Activated gamma-delta T cell treated with Interleukin-2 at 50 U/mL for 16 hours (primary cell): ENCODE measurements at places on chromosomes 4 and X.
A peak's percentile ranks its signal among the peaks of the same experiment; 100 is the strongest.

DNA sequence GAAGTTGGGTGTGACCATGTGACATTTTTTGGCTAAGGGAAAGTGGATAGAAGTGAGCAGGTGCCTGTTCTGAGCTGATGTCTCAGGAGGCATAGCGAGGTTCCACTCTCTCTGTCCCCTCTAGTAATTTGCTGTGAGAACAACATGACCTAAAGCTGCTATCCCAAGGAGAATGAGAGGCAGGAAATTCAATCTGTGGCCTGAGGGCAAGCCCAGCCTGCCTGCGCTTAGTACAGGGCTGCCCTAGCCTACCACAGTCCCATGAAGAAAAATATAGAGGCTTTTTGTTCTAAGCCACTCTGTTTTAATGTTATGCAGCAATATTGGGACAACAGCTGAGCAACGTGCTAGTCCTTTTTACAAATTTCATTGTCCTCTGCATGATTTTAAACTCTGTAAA is 193.1 kb downstream of the LDB2 start:
- no peak for DNase-seq

GRCh38 chr4:152708796-152709195 is 29.0 kb upstream of the TMEM154 start:
- no peak for DNase-seq

DNA sequence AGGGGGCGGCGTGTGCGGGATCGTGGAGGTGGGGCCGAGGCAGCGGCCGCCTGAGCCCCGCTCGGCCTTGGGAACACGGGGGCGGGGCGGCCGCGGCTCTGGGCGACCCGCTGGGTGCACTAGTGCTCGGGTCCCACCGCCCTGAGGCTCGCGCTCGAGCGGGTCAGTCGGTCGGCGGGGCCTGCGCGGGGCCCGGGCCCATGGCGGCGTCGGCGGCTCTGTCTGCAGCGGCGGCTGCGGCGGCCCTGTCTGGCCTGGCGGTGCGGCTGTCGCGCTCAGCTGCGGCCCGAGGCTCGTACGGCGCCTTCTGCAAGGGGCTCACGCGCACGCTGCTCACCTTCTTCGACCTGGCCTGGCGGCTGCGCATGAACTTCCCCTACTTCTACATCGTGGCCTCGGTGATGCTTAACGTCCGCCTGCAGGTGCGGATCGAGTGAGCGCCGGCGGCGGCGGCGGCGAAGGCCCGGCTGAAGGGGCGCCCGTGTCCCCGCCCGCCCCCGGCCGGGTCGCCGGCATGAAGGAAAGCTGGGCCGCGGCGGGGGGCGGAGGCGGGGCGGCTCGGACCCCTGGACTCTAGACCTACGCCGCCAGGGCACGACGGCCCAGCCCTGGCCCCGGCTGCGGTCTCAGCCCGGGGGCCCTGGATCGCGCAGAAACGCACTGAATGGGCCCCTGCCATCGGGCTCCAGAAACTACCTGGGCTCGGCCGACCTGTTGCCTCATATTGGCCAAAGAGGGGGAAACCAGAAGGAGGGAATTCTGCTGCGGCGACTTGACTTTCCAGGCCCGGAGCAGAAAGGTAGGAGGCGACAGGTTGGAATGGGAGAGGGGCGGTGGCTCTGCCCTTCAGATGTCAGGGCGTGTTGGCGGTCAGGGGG is at the start of gene SMIM10L2A:
Gene SMIM10L2A (plus strand): TSS at position 13 of the 878 bp plus-strand sequence. CDS start 188 bp downstream, at position 201.
- DNase-seq, result no peak

GRCh38 chr4:168593399-168593798 is 96.5 kb downstream of the PALLD start:
- DNase-seq, result no peak

DNA sequence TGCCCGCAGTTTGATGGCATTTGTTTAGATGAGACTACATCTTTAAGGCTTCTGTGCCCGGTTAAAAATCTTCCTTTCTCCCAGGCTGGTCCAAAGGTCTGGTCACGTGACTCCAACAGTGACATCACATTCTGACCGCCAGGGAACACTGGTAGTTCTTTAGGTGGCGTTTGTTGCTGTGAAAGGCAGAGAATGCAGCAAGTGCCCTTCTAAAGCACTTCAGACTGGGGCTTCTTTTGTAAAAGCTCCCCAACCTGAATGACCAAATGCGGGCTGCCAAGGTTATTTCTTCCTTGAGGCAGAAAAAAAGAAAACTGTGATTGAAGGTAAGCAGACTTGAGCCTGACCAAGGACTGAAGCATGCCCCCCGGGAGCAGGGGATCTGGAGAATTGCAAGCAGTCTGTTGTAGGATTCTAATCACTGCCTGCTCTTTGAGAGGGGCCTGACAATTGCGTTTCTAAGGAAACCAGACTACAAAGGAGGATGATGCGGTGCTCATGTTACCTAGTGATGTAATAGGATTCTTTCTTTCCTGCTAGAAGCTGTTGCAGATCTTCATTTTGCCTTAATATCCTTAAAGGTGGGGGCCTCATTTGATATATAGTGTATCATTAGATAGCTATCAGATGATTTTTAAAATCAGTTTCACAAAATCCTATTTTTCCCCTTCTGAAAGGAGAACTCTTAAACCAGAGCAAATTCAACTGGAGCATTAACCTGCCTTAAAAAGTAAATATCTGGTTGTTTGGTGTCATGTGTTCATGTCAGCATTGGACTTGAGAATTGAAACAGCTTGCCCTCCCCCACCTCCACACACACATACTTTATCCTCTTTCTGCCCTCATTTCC is 133.1 kb downstream of the AKAP4 start:
- DNase-seq, result no peak

DNA sequence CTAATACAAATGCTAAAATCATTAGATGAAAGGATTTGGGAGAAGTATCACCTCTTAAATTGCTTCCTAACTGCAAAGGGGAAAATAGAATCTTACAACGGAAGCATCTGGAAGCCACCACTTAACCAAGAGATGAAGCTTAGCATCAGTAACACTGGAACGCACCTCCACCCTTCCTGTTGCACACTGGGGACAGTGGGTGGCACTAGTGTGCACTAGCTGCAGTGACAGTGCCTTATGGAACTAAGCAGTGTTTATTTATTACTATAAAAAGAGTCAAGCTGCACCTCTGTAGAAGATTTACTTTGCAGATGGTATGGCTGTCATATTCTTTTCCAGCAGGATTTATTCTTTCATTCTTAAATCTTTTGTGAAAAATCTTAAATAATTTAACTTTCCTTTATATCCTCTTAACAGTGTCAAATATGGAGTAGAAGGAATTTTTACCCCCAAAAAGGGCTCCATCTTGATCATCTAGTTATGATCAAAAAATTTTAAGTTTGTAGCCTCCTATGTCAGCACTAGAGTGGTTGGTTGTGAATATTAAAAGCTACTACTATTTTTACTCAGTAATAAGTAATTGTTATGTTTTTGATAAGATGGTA is 76.7 kb downstream of the SCD5 start:
- DNase-seq, result no peak

DNA sequence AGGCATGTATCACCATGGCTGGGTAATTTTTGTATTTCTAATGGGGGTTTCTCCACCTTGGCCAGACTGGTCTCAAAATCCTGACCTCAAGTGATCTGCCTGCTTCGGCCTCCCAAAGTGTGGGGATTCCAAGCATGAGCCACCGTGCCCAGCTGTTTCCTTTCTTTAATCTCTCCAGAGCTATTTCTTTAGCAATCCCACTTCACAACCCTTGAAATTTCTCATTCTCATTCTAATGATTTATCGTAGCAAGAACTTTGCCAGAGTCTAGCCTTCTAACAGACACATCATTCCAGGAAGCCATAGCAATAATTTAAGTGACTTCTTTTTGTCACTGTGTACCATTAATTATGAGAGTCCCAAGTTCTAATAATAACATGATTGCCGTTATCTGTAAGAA is 68.6 kb downstream of the RXFP1 start:
- no peak for DNase-seq

DNA sequence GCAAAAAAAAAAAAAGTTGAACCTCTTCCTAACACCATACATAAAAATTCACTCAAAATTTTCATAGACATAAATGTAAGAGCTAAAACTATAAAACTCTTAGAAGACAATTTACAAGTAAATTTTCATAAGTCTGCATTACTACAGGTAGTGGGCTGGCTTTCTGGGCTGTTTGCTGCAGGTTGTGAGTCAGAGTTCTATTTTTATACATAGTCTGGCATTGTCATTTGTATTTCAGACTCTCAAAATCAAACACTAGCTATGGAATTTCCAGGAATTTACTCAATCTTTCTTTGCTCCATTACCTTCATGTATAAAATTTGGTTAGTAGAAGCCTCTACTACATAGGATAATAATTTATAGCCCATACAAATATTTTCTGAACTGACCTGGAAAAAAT is 227.2 kb downstream of the COX18 start:
- DNase-seq, result no peak

DNA sequence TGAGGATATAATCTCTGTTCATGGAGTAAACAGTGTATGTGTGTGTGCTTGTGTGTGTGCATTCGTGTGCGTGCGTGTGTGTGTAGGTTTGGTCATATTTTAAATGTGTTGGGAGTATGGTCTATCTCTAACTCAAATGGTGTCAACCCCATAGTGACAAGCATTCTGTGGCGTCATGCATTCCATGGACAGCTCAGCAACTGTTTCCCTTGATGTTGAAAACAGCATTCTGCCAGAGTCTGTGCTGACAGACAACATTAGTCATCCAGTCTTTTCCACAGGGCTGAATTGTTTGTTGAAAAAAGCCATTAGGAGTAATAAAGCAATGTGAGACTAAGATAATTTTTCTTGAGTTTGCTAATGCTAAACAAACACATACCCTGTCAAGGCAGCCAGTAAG is 706.6 kb downstream of the PCDH19 start:
- no peak for DNase-seq

GRCh38 chr4:129863206-129863605 is 767.3 kb downstream of the C4orf33 start:
- DNase-seq, result no peak

DNA sequence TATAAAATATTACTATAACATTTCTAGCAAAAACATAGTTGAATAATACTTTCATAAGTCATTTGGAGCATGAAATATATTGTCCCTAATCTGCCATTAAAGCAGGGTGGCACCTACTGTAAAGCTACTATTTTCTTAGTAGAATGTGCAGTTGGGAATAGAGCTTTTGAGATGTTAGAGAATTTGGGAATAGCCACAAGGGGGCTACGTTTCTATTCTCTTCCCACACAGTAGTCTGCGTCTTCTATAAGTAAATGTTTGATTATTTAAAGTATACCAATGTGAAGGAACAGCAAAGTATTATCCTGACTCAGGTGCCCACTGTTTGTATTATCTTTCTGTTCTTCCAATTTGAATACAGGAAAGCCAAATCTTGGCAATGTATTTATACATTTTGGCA is 323.2 kb upstream of the GIMD1 start:
- no peak for DNase-seq

GRCh38 chr4:66404141-66404540 is 733.9 kb upstream of the EPHA5 start:
- no peak for DNase-seq

DNA sequence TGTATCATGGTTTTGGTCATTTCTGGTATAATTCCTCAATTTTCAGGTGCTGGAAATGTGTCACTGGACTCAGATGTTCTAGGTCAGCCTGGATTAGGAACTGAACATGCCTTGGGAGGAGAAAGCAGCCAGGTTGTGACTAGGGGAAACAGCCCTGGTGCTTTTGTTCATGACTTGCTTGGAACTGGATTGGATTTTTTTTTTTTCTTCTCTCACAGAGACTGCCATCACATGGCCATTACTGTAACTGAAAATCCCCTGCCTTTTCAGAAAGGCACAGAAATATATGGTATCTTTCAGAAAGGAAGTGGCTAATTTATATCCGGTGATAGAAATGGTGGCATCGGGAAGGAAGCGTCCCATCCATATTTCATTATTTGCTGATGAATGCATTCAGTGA is 34.6 kb downstream of the SEPTIN11 start:
- DNase-seq, result no peak

DNA sequence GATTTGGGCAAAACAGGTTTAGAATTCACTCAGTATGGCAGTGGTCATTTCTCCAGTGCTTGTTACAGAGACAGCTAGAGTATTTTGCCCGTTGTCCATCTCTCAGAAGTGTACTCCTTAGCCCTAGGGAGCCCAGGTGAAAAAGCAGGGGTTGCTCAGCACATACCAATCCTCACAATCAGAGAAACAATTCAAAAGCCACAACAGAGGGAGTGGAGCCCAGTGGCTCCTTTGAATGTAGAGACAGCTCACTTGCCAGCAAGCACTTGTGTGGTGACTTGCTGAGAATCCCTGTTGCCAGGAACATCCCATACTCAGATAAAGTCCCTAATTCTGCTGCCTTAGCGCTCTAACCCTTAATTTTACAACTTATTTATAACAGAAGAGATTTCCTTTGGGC is 1488.3 kb downstream of the RPA4 start:
- no peak for DNase-seq

DNA sequence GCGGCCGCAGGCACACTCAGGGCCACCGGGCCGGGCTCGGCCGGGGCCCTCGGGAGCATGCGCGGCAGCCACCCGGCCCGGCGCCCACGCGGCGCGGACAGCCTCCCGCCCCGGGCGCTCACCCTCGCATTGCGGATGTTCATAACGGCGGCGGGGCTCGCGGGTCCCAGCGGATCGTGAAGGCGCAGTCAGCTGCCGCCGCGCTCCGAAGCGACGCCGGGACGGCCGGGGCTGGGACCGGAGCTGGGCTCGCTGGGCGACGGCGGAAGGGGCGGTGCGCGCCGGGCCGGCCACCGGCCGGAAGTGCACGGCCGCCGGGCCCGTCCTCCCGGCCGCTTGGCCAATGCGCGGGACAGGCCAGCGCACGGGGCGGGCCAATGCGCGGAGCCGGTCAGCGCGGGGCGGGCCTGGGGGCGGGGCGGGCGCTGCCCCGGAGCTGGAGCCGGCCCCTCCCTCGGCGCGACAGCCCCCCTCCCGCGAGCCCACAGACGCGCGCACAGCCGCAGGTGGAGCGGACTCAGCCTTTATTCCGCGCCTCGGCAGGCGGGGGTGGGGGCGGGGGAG is at the start of gene NAA10:
Gene NAA10 (minus strand): TSS at position 276 of the 564 bp plus-strand sequence. CDS start 133 bp downstream, at position 143.
- peak; percentile 43 for DNase-seq

- no peak for DNase-seq
These were observed 39.4 kb downstream of the ZNF185 start for GRCh38 chrX:152937236-152937635.

DNA sequence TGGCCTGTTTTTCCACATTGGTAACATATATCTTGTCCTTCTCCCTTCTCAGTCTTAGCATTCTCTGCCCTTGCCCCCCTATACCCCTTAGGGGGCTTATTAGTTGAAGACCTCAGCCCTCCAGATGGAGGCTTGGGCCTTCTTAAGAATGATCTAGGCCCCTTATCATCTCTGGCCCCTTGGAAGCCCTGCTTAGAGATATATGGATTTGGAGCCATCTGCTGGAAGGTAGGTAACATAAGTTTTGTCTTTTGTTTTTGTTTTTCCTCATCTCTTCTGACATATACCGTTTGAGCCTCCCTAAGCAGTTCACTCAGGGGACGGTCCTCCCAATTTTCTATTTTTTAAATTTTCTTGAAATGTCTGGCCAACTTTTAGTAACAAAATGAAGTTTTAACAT is 48.3 kb upstream of the NAP1L2 start:
- no peak for DNase-seq
